ENCODE measurements at places on chromosomes 5 and 9.

- DNase-seq: no peak
Measured at GRCh38 chr5:77846422-77847128, 70.4 kb upstream of the TBCA start.

DNA sequence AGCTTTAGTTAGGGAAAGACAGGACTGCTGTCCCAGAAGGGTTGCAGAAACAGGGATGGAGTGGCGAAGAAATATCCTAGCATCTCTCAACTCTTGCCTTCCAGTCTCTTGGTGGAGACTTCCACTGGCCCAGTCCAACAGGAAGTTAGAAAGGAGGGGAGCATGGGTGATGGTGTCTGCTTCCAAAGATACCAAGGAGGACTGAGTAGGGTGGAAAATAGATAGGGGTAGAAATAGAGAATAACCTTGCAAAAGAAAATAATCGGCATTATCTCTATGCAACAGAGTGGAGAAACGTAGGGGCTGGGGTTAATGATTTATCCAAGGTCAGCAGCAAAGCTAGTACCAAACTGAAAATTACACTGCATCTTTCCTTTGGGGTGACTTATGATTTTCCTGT is 242.3 kb downstream of the PSAT1 start:
- DNase-seq: no peak

DNA sequence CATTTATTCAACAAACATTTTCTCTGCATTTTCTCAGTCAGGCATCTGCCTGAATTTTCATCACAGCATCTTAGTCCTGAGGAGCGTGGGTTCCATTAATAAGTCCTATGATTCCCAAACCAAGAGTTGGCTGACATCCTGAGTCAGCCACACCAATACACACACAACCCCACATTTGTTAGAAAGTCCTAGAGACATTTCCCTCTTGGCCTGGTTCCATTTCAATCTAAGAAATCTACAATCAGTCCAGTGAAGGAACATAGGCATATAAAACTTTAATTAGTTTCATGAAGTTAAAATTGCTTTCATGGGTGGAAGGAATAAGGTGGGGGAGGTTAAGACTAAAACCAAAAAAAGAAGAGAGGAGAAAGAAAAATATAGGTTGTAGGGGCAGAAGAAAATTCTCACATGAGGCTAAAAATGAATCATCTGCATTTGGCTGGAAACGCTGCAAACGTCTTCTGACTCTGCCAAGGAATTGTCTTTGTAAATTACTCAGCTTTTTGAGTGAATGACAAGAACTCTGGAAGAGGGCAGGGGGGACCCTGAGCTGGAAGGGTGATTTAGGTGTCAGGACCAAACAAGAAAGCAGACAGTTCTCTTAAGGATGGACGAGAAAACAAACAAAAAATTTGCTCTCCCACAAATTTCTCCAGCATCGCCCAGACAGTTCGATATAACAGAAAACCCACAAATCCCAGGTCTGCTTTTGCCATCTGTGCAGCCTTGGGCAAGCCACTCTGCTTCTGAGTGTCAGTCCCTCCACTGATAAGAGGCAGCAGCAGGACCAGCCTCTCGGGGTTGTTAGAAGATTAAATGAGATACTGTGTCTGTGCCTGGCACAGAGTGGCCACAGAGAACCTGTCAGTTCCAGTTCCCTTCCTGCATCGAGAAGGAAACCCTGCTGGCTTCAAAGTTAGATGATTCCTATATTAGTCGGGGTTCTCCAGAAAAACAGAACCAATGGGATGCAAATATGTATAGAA is 289.7 kb downstream of the CDK5RAP2 start:
- no peak for DNase-seq

DNA sequence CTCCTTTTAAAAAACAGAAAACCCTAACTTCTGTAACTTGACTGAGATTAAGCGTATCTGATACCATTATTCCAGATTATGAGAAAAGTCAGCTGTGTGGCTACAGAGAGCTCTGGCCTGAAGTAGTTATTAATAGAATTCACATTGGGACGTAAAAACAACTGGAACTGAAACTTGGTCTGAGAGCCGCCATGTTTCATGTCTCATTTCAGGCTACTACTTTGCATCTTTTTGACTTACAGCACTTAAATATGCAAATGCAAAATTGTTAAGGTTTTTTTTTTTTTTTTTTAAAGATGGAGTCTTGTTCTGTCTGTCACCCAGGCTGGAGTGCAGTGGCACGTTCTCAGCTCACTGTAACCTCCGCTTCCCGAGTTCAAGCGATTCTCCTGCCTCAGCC is 25.2 kb downstream of the MAP3K1 start:
- no peak for DNase-seq

- DNase-seq: no peak
Measured at GRCh38 chr5:54274944-54275343, 35.4 kb downstream of the ARL15 start.

GRCh38 chr5:73444499-73445438 is 3.8 kb downstream of the FOXD1 start:
- DNase-seq: no peak

GRCh38 chr5:59790776-59791475 is 102.6 kb downstream of the PDE4D start:
- DNase-seq: no peak

DNA sequence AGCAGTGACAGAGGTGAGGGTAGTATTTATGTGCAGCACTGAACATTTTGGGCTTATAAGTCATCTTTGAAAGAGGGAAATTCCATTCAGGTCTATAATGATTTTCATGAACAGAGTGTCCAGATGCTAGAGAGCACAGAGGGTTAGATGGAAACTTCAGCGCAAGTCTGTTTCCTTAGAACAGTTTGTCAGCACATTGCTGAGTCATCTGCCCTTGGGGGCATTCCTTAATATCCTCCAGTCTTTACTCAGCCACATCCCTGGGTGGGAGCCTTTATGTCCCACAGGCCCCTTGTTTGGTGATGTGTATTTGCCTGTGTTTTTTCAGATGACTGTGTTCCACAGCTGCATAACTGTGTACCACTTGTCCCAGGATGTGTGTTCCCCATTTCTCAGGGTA is 138.5 kb upstream of the S1PR3 start:
- no peak for DNase-seq

- no peak for DNase-seq
Measured at GRCh38 chr9:18580151-18580550, 106.2 kb downstream of the ADAMTSL1 start.

GRCh38 chr9:132982458-132982857 is 4.0 kb downstream of the GFI1B start:
- DNase-seq: no peak

GRCh38 chr9:134976403-134976802 is 58.7 kb upstream of the FCN1 start:
- DNase-seq: no peak

DNA sequence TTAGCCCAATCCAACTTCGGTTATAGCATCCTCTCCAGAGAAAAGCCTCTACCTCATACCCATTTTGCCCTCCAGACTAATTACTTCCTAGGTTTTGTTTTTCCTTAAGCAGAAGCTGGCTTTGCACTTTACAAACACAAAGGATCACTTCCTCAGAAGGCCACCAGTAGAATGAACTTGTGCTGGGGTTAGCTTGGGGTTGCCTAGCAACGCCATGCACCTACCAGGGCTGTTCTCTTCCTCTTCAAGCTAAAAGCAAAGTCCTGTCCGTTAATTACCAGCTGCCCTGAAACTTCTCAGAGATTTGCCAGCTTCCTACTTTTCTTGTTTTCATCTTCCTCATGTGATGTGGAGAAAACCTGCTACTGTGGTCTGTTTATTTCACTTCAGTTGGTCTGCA is 132.0 kb upstream of the WWC1 start:
- DNase-seq: no peak

- DNase-seq: no peak
Measured at GRCh38 chr5:84791138-84791537, 406.5 kb upstream of the EDIL3 start.

DNA sequence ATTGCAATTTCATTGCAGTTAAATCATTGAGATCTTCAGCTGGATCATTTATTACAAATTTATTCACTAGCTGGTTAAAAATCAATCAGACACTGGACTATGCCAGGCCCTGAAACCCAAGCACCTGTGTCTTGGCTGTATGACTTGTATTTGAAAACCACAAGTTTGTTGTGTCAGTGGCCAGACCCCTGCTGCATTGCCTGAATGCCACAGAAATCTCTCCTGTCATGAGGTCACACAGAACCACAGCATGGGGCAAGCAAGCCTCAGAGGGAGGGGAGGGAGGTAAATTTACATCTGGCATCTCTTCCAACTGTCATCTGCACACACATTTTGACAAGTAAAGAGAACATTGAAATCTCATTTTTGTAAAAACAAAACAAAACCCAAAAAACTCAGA is 90.0 kb downstream of the ARRDC3 start:
- no peak for DNase-seq

DNA sequence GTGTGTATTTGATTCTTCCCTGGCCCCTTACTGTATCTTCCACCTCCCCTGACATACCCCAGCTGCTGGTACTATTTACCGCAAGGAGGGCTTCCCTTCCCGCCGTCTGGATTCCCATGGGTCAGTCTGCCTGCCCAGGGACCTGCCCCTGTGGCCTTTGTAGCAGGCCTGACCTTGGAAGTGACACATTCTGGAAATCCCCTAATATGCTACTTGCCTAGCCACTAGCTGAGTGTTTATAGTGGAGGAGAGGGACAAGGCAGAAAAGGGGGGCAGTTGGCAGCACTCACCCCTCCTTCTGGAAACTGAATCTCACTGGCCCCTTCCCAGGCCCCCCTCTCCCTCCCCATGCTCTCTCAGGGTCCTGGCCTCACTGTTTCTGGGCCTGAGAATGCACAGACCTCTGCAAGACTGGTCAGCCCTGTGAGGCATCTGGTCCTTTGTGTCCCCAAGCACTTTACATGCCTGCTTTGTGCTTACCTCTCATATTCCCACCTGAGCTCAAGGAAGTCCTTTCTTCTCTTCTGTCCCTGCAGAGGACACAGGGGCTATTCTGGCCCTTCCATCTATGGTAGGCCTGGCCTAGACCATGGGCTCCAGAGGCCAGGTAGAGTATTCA is 8.2 kb upstream of the CCL21 start:
- no peak for DNase-seq

DNA sequence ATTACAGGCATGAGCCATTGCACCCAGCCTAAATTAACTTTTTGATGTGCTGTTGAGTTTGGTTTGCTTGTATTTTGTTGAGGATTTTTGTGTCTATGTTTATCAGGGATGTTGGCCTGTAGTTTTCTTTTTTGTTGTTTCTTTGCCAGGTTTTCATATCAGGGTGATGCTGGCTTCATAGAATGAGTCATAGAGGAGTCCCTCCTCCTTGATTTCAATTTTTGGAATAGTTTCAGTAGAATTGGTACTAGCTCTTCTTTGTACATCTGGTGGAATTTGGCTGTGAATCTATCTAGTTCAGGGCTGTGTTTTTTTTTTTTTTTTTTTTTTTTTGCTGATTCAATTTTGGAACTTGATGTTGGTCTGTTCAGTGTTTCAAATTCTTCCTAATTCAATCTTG is 1164.3 kb upstream of the DMAC1 start:
- no peak for DNase-seq

DNA sequence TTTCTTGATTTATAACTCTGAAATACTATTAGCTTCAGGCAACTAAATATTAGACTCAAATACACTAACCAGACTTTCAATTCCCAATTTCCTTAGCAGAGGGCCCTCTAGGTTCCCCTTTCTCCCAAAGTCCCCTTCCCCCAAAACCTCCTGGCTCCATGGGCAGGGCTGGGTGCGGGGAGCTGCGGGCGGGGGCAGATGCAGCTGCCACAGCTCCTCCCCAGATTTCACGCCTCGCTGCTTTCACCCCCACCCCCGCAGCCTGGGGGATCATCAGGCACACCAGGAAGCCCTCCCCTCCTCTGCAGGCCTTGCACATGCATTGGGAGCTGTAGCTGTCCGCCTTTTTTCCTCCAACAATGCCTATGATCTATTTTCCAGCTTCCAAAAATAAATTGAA is 82.8 kb upstream of the SPATA31C2 start:
- no peak for DNase-seq

DNA sequence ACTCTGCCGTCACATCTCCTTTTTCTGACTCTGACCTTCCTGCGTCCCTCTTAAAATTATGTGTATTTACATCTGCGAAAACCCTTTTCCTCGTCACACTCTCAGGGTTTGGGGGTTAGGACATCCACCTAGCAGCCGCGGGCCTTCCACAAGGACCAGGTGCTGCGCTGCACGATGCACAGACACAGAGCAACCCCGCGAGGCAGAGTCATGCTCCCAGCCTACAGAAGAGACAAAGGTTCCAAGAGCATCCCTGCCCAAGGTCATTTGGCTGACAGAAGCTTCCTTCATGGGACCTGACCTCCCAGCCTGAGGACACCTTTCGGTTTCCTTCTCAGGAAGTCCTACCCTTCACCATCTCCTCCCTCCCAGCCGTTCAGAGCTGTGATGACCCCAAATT is 118.6 kb upstream of the SARDH start:
- DNase-seq: no peak

DNA sequence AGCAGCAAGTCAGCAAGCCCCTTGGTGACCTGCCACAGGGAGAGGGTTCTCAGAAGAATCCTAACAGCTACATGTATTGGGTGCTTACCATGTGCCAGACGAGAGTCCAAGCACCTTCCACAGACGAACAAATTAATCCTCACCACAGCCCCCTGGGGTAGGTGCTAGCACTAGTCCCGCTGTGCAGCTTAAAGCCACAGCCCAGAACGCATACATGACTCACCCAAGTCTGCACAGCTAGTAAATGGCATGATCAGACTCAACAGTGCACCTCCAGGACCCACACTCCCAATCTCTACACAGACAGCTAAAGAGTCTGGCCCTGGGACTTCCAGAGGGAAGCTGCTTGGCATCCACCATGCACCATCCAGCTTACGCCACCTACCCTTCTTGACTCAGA is 111.5 kb downstream of the PAX5 start:
- DNase-seq: no peak

GRCh38 chr5:133730866-133731265 is 118.5 kb upstream of the FSTL4 start:
- no peak for DNase-seq

All from activated CD4-positive, alpha-beta T cell treated with anti-CD3 and anti-CD28 coated beads for 36 hours (primary cell).